ENCODE measurements at places on chromosomes 3 and 15. TPM values are rescaled to one million over a fixed set of nuclear protein-coding genes. Genes with fewer than 3 reads are reported as not detected.

LTF gene
- 108 TPM for total RNA-seq

DNA sequence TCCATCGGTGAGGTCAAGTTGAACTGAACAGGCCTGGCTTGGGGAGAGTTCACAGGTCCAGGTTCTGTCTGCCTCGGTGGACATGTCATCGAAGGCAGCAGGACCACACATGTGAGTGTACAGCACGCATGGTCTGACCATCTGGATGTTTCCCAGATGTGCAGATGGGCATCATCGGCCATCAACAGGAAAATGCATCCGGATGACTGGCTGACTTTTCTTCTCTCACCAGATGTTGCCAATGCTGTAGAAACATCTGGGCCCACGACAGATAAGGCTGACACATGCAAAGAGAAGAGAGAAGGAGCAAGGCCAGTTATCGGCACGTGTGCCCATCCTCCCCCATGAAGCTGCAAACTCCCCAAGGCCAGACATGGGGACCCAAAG, 45.1 kb downstream of the NOX5 start:
- no peak for ATAC-seq

DNA sequence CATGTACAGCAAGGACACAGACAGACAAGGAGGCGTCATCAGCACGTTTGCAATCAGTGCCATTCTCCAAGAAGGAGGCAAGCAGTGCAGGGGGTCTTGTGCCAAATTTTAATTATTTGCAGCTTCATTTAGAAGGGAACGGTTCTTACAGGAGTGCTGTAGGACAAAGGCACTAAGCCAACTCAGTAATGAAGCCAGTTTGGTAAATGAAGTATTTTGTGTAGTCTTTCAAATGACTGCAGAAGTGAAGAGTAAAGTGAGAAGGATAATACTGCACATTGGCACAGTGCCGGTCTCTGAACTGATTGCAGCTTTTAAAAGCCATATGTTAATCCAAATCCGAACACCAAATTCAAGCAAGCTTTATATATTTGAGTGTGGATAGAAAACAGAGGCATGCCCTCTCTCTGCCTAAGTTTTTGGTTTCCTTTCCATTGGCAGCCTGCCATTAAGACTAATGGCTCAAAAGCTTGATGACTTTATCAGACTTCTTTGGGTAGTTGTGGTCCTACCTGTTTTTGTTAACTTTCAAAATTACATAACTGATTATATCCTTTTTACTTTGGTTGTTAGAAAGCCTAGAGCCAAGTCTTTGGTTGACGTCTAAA, 101.3 kb downstream of the SENP2 start:
- ATAC-seq, result no peak

GRCh38 chr3:178137831-178138230, 398.4 kb upstream of the KCNMB2 start:
- no peak for ATAC-seq

DNA sequence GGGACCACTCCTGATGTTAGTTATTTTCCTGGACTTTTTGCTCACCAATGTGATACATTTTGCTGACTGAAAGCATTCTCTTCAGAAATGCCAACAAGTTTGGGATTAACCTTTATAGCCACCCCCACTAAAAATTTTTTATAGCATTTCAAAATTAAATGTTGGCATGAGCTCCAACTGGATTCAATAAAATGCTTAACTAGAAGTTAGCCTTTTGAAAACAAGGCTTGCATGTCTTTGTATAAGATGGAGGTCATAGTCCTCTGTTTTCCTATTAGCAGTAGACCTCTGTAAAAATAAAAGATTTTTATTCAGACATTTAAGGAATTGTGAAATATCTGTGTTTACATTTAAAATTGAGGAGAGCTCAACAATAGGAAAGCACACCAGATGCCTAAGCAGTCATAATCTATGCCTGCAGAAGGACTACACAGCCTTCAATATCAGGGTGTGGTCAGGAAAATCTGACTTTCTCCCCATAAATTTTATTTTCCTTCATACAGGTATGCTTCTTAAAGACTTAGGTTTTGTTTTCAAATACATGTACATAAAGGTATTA, 87.2 kb downstream of the DNAJC13 start:
- no peak for ATAC-seq

DNA sequence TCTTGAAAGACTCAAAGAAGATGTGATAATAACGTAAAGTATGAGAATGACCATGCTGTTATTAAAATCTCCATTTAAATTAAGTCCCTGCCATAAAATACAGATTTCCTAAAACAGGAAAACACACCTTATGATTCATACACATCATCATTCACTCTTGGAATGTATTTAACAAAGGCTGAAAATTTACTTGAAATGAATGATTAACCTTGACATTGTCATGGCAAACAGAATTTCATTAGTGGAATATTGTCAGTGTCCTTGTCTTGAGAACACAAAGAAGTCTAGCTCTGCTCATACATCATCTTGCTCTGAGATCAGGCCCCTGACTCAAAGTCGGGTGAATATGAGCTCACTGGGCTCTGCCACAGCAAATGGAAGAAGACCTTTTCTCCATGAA, 313.9 kb downstream of the FGF12 start:
- ATAC-seq, result no peak

GRCh38 chr3:52313188-52313773, 2.8 kb upstream of the DNAH1 start:
- no peak for ATAC-seq

GRCh38 chr3:140545756-140546155, 132.1 kb upstream of the TRIM42 start:
- no peak for ATAC-seq

- no peak for ATAC-seq
Measured at GRCh38 chr3:9345041-9345440, 17.8 kb upstream of the THUMPD3 start.

GRCh38 chr3:113084777-113085176, 94.0 kb downstream of the GTPBP8 start:
- ATAC-seq, result no peak

DNA sequence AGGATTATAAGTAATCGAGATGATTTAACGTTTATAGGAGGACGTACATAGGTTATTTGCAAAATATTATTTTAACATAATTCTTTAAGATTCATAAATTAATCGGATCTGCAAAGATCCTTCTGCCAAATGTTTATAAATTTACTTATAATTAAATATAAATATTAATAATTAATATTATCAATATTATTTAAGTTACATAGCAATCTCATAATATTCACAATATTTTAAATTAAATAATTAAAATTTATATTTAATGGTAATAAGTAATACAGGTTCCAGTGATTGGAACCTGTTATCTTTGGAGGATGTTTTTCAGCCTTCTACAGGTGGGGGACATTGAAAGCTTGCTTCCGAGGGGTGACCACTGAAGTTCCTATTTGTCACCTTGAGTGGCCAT, 16.1 kb downstream of the WDR53 start:
- no peak for ATAC-seq

HESX1 gene
- 0.80 TPM for total RNA-seq

LHFPL4 gene
- total RNA-seq, result not detected

DNA sequence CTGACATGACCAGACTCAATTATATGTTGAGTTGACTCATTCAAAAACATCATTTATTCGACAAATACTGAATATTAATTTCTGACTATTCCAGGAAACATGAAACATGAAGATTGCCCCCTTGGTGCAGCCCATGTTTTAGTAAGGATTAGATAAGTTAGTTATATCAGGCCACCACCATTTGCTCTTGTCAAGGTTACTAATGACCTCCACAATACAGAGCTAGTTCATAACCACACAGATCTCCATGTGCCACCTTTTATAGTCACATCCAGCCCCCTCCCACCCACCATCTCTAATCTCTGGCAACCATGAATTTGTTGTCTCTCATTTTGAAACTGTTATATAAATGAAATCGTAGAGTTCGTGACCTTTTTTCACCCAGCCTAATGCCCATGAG, 15.7 kb downstream of the KLHL18 start:
- ATAC-seq, result no peak

DNA sequence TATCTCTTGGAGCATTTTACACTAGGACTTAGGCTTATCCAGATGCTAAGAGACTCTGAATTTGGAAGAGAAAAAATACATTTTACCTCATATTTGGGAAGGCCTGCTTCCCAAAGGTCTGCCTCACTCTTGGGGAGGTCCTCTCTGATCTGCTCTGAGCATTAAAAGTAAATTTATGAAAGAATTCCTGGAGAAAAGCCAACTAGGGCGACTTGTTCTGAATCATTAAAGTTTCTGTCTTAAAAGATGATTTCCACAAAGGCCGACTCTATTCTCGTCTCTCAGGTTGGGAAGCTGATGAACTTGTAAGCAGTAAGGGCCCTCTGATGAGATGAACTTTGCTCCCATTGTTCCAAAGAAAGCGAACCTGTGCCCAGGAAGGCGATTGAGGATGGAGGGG, 48.7 kb upstream of the HES1 start:
- no peak for ATAC-seq

RAD54L2 gene
- 9.5 TPM for total RNA-seq

CPLX3 gene
- not detected for total RNA-seq
